Uterine smooth muscle cell (primary cell): ENCODE measurements at places on chromosomes 3 and 15. TPM values are rescaled to one million over a fixed set of nuclear protein-coding genes. Genes with fewer than 3 reads are reported as not detected.

The SLC2A2 gene
- total RNA-seq, result not detected in 2 replicates

The XCR1 gene
- total RNA-seq, result under 0.01 TPM in 1 of 2 replicates, not detected in the other

The ONECUT1 gene
- 0.12 TPM in 1 of 2 replicates, not detected in the other for total RNA-seq

The NFKBIZ gene
- 27.3 and 51.2 TPM in 2 replicates for total RNA-seq

The LDHAL6B gene
- under 0.01 TPM in 1 of 2 replicates, not detected in the other for total RNA-seq

The ACOX2 gene
- 7.7 and 10.2 TPM in 2 replicates for total RNA-seq

The DUOX1 gene
- not detected in 2 replicates for total RNA-seq
